Activated naive CD8-positive, alpha-beta T cell treated with anti-CD3 and anti-CD28 coated beads, Interleukin-2, amount 10 ng/mL, durations not matched to agents 7 days and 5 days (primary cell): ENCODE measurements at places on chromosomes 4 and X. TPM values are rescaled to one million over a fixed set of nuclear protein-coding genes. Genes with fewer than 3 reads are reported as not detected.

GRCh38 chr4:32477518-32477917 is 1757.3 kb downstream of the PCDH7 start:
- DNase-seq: no peak

GRCh38 chr4:6621556-6621927 is 18.9 kb upstream of the MRFAP1 start:
- DNase-seq: no peak

Gene TRAM1L1
- not detected for total RNA-seq

Gene RBMXL3
- not detected for total RNA-seq

Gene AWAT2
- not detected for total RNA-seq
